Lower leg skin (tissue), 4 donors: ENCODE measurements at places on chromosomes 4 and X.
A peak's percentile ranks its signal among the peaks of the same experiment; 100 is the strongest.

- no peak for DNase-seq
Measured at GRCh38 chr4:2384245-2384644, 34.2 kb downstream of the ZFYVE28 start.

DNA sequence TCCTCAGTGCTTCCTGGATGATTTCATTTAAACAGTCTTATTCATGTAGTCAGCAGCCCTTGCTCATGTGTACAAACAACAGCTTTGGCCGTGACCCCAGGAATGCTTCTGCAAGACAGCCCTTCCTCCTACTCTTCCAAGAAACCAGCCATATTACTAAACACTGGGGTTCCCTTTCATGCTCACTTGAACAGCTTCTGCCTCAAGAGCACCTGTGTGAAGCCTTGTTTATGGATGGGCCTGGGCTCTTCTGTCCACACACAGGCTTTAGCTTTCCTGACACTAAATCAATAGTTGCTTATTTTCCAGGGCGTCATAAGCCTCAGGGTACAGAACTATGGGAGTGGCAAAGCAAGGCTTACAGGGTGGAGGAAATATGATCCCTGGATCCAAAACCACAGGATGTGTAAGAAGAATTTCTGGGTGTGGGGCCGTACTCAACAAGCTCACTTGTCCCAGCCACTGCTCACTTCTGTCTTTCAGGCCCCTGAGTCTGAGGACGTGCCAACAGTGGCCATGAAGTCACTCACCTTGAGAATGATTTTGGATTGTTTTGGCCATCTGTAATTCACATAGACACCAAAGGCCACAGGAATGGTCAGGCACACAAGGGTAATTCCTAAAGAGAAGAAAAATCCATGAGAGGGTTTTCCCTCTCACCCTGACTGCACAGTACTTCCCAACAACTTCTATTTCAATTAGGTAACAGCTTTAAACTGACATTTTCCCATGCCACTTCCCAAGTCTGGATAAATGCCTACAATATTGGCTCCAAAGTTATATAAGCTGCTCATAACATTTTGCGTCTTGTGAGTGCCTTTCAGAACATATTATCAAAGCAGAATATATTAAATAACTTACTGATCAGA lies 17.7 kb downstream of the SLC10A6 start:
- no peak for DNase-seq

DNA sequence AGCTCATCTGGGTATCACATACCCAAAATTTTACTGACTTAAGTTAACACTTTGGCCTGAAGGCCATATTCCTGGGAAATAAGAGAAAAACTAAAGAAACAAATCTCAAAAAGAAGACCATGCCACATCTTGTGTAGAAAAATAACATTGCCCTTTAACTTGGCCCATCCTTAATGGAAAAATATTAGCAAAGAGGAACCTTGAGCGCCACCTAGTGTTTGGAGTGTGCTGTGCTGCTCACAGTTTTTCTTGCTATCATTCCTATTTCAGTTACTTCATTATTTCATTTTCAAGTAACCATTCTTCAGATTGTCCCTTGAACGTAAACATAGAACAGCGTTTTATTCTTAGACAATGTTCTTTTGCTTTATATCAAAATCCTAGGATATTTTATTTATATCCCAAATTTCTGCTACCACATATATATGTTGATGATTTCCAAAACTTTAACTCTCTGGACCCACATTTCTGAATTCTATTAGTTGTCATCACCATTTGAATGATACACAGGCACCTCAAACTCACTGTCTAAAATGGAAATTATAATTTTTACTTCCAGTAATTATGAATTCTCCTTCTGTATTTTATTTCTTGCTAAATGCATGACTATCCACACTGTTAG lies 999.0 kb upstream of the ADGRL3 start:
- no peak for DNase-seq

DNA sequence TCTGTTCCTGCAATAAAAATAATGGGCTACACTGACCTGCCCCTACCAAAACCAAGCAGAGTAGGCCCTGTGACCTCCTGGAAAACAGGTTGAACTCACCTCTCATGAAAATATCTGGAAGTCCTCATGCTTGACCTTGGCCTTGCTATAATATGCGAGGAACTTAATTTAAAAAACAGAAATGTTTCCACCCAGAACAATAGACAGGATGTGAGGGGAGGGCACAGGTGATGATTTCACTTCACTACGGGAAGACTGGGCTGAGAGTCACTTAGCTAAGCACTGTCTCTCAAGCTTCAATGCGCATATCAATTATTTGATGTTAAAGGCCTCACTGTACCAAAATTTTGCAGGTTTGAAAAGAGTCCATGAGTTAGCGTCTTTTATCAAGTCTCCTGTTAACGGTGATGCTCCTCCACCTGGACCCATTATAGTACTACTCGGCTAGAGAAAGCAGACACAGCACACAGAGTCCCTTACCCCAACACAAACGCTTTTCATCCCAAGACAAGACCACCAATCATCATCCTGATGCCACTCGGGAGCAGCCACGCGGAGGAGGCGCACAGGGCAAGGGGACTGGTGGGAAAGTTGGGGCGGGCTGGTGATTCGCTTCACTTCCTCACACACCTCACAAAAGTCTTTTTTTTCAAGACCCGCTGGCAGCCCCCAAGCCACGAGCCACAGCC lies 25.9 kb downstream of the ZNF721 start:
- DNase-seq, result peak; percentile 84

DNA sequence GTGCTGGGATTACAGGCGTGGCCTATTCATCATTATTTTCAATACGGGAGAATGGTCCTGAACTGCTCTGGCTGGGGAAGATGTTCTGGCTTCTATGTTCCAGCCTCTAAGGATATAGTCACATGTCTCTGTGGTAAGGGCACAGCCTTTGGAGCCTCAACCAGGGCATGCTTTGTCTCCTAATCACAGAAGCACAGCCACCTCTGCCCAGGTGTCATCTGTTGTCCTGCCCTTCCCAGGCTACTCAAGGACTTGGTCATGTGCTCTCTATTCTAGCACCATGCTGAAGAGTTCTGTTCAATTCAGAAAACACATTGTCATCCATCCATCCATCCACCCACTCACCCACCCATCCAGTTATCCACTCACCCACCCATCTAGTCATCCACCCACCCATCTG lies 29.5 kb downstream of the ASMTL start:
- DNase-seq, result no peak

GRCh38 chr4:96519291-96519690 lies 679.4 kb downstream of the PDHA2 start:
- no peak for DNase-seq

DNA sequence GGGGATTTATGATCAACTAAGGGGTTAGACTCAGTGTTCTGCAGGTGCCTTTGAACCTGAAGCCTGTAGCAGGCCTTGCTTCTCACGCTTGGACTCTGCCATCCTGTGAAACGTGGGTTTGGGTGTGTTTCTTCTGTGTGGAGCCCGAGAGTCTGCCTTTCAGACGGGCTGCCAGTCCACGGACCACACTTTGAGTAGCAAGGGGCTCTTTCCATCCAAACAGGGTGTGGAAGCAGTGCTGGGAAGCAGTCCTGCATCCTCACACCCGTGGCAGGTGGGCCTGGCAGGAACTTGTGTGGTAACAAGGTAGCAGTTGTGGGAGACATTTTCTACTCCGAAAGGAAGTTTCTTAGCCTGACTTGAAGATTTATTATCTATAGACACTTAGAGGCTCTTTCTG lies 22.7 kb downstream of the RGS12 start:
- no peak for DNase-seq

GRCh38 chrX:134883137-134883700 lies 107.6 kb upstream of the SMIM10 start:
- no peak for DNase-seq

DNA sequence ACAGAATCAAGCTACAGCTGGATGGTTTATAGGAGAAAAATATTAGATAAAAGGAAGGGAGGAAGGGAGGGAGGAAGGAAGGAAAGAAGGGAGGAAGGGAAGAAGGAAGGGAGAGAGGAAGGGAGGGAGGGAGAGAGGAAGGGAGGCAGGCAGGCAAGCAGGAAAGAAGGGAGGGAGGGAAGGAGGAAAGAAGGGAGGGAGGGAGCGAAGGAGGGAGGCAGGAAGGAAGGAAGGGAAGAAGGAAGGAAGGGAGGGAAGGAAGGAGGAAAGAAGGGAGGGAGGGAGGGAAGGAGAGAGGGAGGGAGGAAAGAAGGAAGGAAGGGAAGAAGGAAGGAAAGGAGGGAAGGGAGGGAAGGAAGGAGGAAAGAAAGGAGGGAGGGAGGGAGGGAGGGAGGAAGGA lies 77.9 kb upstream of the C1QTNF7 start:
- DNase-seq, result no peak

GRCh38 chr4:168549143-168549542 lies 52.3 kb downstream of the PALLD start:
- DNase-seq, result no peak

DNA sequence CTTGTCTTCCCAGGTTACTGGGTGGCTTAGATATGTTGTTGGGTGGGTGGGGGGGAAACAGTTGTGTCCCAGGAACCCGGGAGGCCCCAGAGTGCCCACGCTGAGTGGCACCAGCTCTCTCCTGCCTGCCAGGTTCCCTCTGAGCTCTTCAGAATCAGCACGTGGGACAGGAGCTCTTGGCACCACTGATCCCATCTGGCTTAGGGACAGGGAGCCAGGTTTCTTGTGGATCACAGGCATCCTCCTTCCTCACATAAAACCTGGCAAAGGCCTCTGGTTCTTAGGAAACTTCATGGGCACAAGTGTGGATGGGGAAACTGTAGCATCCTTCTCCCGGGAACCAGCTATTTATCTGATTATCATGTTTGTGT lies 3.4 kb downstream of the GPR78 start:
- DNase-seq, result no peak

DNA sequence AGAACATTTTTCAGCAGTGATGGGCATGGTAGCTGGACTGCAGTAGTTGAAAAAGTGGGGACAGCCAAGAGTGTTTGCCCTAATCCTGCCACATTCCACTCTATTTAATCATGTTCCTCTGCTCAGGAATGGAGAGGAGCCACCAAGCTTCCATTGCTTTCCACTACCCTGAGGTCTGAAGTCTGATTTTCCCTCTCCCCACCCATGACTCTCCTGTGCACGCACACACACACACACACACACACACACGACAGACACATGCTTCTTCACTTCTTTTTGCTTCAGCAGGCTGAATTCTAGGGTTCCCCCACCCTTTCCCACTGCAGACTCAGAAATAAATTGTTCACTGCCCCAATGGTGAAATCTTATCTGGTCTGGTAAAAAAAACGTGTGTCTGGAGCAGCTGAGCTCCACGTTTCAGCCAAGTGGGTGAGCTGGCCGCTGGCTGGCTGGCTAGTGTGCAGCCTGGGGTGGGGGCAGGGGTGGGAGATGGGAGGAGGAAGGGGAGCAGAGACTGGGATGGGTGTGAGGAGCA lies 142.7 kb upstream of the NALF2 start:
- no peak for DNase-seq

GRCh38 chrX:10130354-10130753 lies 26.4 kb upstream of the CLCN4 start:
- DNase-seq, result no peak

DNA sequence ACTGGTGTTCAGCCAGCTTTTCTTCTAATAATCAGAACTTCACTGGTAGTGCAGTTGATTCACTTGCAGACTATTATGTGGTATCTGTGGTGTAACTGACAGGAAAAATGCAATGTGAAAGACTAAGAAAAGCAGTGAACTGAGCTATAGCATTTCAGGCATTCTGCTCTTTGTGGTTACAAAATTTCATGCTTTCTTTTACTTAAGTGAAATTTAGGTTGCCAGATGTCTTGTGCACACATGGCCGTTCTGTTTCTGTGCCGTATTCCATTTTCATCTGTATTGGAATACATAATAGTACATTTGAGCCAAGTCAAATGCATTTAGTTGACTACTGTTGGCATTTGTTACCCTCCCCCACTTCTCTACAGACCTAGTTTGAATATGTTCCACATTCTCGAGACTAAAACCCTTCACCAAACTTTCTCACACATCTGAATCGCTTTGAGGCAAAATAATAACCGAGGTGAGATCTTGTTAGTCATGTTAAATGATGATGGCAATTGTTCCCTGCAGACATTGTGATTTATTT lies 8.2 kb downstream of the RTL3 start:
- DNase-seq, result no peak

- no peak for DNase-seq
Measured at GRCh38 chrX:132058975-132059374, 35.9 kb downstream of the STK26 start.

GRCh38 chr4:21765810-21766407 lies 182.7 kb downstream of the KCNIP4 start:
- no peak for DNase-seq

- DNase-seq, result no peak
Measured at GRCh38 chr4:163556650-163557391, 62.3 kb downstream of the TMA16 start.

- no peak for DNase-seq
Measured at GRCh38 chr4:87857789-87858188, 25.0 kb downstream of the MEPE start.

DNA sequence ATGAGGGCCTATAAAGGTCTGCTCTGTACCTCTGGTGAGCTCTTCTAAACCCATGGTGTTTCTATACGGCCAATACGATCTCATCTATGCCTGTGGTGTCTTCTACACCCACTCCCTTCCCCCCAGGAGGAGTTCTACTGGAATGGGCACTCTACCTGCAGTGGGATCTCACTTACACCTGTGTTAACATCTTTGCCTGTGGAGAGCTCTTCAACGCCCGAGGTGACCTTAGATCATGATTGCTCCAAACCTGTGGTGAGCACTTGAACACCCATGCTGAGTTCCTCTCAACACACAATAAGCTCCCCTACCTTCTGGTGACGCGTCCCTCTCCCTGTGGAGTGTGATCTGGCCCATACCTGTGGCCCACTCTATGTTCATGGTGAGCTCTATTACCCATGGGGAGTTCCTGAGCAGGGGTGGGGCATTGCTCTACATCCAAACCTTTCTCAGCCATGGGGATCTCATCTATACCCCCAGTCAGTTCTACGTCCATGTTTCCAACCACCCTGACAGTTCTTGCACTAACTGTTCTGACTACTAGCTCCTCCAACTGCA lies 48.6 kb downstream of the BCOR start:
- DNase-seq, result peak; percentile 65

DNA sequence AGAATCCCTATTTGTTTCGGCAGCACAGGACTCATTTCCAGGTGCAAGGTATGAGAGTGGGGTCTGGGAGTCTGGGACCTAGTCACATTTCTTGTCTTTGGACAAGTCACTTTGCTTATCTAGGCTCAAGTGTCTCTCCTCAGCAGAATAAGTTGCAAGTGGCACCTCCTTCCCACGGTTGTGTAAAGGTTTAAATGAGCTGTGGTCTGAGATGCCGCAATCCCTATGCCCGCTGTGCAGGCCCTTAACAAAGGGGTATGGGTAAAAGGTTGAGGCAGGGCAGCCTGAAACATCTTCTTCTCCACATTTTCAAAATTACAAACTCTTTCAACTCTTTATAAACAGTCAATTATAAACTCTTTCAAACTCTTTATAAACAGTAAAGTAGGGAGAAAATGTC lies 93.7 kb downstream of the RTL5 start:
- no peak for DNase-seq
